ENCODE measurements at places on chromosomes 7 and 10.

- DNase-seq: no peak
Measured at GRCh38 chr7:30545791-30546555, 41.3 kb upstream of the GGCT start.

- no peak for DNase-seq
Measured at GRCh38 chr7:81944058-81944457, 174.2 kb upstream of the HGF start.

GRCh38 chr10:71753091-71753959, 20.0 kb downstream of the VSIR start:
- no peak for DNase-seq

DNA sequence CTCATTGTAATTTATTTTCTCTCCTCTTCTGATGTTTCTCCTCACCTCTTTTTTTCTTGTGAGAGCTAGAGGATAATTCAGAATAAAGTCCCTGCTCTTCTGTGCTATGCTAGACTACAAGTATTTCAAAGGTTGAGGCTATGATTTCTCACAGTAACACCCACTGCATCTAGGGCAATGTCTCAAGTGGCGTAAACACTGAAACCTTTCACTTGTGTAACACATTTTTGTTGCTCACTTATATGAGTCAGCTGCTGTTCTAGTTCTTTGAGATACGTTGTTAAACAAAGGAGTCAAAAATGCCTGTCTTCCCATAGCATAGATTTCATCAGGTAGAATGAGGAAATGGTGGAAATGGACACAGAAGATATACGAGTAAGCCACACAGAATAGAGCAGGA, 305.1 kb upstream of the PITRM1 start:
- peak; percentile 98 for DNase-seq

DNA sequence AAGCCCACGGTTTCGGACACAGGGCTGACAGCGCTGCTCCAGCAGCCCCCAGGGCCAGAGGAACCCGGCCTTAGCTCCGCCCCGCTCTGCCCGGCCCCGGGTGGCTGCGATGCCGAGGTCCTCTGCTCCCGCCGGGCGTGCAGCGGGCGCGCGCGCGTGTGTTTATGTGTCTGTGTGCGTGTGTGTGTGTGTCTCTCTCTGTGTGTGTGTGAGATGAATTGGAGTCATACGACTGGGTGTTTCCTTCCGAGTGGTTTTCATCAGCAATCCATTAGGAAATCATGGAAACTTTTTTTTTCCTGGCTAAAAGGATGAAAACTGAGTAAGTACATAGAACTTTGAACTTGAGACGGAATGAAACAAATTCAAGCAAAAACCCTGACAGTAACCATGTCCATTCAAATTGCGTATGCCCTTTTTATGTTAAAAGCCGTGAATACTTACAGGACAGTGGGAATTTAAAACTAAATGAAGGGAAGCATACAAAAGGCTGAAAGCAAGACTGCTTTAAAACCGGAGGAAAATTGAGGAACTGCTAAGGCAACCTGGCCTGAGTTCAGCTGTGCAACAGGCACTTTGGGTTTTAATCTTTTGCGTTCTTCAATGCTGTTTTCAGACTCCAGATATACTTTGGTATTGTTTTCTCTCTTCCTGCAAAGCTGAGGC, at the start of gene CPED1:
Gene CPED1, plus strand, starts transcription at position 121 of the 666 bp plus-strand sequence. CDS start 911 bp downstream, outside the sequence.
- DNase-seq: peak; percentile 48

GRCh38 chr10:131580076-131580652, 268.6 kb upstream of the TCERG1L start:
- DNase-seq: no peak

GRCh38 chr10:42755556-42756093, 27.0 kb upstream of the BMS1 start:
- DNase-seq: no peak

DNA sequence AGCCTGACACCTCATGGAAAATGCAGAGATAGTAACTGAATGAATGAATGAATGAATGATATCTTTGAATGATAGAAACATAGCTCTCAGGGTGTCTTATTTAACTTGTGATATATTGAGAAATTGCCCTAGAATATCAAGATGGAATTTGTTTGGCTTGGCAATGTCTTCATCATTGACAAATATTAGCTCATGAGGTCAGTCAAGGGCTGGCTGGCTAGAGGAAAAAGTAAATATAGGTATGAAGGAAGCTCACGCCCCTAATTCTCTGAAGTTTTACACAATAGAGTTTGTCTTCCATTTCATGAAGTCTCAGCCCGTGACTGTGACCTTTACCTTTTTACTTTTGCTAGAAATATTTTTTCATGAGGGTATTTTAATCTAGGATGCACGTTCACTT, 305.2 kb downstream of the ADARB2 start:
- no peak for DNase-seq

DNA sequence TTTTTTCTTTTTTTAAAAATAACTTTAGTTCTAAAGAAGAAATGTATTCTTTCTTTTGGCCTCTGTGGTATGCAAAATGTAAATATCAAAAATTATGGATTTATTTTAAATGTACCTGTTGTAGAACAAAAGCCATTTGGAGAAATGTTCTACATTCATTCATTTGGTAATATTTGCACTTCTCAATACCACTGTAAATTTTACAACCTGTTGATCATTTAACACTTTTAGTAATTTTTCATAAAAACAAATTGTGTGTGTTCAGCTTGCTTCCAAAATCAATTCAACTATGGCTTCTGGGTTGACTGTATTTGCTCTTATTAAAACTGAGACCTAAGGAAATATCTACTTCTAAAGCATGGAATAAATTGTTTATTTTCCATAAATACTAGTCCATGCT, 2.3 kb upstream of the IGF2BP3 start:
- DNase-seq: no peak

DNA sequence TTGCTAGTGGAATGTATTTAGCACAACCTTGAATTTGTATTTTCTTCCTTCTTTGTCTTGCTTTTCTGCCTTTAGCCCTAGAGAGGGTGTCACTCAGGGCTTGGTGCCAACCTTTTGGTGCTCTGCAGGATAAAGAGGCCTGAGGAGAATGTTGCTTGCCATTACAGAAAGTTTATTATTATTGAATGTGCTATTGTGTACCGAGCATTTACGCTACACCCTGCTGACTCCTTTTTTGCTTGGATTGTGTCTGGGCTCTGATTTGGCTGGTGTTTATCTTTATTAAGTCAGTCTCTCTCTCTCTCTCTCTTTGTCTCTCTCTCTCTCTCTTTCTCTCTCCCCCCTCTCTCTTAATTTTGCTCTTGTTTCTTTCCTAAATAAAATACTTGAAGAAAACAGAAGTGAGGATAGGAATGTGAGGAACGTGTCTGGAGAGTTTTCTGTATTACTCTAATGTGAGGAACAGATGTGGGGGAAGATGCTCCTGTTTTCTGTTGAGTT, 284.4 kb upstream of the PHYHIPL start:
- no peak for DNase-seq

- DNase-seq: peak; percentile 61
Measured at GRCh38 chr10:102752934-102753664, 9.4 kb downstream of the WBP1L start.

GRCh38 chr10:72229261-72230251, 13.5 kb upstream of the ASCC1 start:
- no peak for DNase-seq

- no peak for DNase-seq
Measured at GRCh38 chr10:9645928-9646600, 1371.6 kb upstream of the CELF2 start.

DNA sequence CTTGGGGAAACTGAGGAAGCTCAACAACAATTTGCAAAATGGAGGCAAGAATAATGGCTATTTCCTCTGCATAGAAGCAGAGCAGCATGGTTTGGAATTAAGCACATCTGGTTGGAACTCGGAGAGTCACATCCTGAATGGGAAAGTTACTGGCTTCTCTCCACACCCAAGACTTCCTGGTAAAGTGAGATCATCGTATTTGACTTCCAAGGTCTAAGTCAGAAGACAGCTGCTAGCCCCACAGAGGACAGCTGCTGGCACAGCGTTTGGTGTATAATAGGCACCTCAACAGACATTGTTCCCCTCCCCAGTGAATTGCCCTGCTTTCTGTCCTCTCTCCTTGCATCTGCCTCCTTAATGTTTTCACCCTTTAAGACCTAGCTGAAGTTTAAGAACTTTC, 37.0 kb upstream of the NRF1 start:
- peak; percentile 65 for DNase-seq

GRCh38 chr10:63593576-63593975, 72.4 kb downstream of the REEP3 start:
- no peak for DNase-seq

DNA sequence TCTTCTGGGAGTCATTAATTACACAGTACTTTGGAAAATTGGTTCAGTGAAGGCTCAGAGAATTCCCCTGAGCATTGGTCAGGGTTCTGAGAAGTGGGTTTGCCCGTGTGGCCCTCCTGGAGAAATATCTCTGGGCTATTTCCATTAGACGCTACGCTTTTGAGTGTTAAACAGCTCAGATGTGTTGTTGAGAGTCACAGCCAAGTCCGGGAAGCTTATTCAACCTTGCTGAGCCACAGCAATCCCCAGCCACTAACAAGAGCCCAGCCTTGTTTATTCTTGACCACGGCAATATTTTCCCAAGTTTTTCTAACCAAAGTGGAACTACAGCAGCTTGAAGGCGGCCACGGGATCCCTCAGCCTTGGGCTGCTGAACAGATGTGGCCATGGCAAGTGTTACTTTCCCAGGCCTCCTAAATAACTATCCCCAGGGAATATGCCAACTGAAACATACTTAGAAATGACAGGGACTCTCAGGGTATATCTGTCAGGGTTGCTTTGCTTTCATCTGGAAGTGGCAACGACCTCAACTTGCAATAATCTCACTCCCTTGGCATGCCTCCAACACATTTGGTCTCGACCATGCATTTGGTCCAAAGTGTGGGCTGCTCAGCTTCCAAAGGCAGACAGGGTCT, 214.7 kb downstream of the EMX2 start:
- no peak for DNase-seq

DNA sequence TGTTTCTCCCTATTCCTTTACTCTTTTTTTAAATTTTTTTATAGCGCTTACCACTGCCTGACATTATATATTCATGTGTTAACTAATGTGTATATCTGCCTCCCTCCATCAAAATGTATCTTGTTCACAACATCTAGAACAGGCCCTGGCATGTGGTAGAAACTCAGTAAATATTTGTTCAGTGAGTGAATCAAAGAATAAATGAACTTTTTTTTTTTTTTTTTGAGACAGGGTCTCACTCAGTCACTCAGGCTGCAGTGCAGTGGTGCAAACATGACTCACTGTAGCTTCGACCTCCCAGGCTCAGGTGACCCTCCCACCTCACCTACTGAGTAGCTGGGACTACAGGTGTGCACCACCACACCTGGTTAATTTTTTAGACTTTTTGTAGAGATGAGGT, 7.5 kb upstream of the CALD1 start:
- peak; percentile 95 for DNase-seq

DNA sequence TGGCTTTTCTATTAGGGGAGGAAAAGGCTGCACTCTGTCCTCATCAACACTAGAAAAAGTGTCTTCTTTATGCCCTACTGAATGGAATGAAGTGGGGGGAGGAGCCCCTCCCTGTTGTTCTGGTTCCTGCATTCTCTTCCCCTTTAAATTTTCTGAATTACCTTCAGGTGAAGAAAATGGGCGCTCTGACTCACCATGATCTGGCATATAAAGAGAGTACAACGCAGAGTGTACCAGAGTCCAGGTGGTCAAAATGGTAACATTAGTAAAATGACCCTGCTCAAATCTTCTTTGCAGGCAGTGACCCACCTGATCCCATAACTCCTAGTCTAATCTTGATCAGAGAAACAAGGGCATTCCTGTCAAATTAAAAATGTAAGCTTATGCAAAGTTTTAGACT, 80.7 kb downstream of the THSD7A start:
- DNase-seq: peak; percentile 42

- DNase-seq: no peak
Measured at GRCh38 chr10:48519481-48520183, 85.2 kb downstream of the ARHGAP22 start.

GRCh38 chr7:157552295-157552993, 215.6 kb downstream of the DNAJB6 start:
- no peak for DNase-seq

GRCh38 chr7:148050492-148051158, 539.9 kb upstream of the C7orf33 start:
- no peak for DNase-seq

- no peak for DNase-seq
Measured at GRCh38 chr10:104321226-104321625, 17.0 kb downstream of the ITPRIP start.

- no peak for DNase-seq
Measured at GRCh38 chr7:29090151-29090805, 56.1 kb downstream of the CPVL start.

GRCh38 chr7:81674431-81674830, 95.4 kb downstream of the HGF start:
- no peak for DNase-seq

DNA sequence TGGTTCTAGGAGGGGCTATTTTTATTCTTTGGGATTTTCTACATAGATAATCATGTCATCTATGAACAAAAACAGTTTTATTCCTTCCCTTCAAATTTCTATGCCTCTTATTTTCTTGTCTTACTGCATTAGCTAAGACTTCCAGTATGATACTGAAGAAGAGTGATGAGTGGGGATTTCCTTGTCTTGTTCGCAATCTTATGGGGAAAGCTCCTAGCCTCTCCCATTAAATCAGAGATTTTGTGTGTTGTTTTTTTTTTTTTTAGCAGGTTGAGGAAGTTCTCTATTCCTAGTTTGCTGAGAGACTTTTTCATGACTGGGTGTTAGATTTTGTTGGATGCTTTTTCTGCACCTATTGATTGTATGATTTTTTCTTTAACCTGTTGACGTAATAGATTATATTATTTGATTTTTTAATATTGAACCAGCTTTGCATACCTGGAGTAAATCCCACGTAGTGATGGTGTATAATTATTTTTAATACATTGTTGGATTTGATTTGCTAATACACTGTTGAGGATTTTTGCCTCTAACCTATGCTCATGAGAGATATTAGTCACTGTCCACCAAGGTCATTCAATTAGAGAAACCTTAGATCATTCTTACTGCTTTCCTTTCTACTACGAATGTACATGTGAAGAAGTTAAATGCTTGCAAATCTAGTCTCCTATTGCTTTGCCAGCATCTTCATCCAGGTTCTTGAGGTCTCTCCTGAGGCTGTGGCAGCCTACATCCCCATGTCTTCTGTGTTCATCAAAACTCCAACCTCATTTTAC, 6.5 kb downstream of the ATP5F1C start:
- DNase-seq: no peak

GRCh38 chr7:116173051-116174028, 37.0 kb upstream of the TES start:
- peak; percentile 72 for DNase-seq

GRCh38 chr7:150862356-150862755, 10.0 kb downstream of the AOC1 start:
- no peak for DNase-seq

DNA sequence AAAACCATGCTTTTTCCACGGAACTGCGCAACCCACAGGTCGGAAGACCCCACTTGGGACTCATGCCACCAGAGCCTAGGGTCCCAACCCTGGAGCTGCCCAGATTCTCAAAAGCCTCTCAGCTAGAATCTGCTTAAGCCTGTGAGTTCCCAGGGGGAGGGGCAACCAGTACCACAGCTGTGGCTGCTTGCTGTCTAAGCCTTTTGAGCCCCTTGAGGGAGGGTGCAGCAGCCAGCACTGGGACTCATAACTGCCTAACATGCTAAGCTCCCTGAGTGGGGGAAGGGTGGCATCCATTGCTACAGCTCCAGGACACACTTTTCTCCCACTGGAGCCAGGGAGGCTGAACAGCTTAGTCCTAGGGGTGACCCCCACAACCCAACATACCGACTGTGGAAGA, 485.6 kb upstream of the GRM3 start:
- no peak for DNase-seq

- no peak for DNase-seq
Measured at GRCh38 chr7:159142730-159143129, 1.9 kb downstream of the VIPR2 start.

Data from bronchial epithelial cell (primary cell).